Kasumi-1 (cell line): ENCODE measurements at places on chromosomes 5 and 9.

DNA sequence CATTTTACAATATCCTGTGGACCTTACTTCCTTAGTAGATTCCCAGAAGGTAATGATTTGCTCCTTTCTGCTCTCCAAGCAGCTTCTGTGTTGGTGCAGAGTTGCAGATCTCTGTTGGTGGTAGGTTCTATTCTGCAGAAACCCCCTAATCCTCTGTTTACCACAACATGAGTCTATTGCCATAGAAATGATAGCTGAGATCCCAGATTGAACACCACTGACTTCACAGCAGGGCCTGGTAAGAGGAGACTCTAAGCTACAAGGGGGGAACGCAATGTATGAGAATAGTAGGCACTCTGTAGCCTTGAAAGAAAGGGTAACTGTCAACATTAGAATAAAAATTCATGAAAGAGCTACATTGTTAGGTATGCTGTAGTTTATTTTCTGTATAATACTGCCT lies 59.5 kb downstream of the MUSK start:
- DNase-seq = no peak

DNA sequence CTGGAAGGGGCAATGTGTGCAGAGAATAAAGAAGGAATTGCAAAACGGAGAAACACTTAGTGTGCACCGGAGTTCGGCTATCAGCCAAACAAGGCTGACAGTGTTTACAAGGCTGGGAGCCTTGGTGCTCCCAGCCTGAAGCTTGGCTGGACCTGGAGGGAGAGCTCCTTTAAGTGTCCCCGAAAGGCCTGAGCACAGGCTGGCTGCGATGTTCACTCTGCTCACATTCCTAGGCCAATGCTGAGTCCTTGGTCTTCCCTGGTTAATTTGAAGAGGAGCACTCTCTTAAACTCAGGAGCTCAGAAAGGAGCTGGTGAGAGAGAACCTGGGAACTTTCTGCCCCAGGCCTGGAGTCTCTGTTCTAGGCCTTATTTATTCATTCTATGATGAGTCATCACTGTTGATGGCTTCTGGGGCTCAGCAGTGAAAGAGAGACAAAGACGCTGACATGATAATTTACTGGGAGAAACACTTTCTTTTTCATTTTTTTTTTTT lies 88.6 kb upstream of the MYO10 start:
- no peak for DNase-seq

DNA sequence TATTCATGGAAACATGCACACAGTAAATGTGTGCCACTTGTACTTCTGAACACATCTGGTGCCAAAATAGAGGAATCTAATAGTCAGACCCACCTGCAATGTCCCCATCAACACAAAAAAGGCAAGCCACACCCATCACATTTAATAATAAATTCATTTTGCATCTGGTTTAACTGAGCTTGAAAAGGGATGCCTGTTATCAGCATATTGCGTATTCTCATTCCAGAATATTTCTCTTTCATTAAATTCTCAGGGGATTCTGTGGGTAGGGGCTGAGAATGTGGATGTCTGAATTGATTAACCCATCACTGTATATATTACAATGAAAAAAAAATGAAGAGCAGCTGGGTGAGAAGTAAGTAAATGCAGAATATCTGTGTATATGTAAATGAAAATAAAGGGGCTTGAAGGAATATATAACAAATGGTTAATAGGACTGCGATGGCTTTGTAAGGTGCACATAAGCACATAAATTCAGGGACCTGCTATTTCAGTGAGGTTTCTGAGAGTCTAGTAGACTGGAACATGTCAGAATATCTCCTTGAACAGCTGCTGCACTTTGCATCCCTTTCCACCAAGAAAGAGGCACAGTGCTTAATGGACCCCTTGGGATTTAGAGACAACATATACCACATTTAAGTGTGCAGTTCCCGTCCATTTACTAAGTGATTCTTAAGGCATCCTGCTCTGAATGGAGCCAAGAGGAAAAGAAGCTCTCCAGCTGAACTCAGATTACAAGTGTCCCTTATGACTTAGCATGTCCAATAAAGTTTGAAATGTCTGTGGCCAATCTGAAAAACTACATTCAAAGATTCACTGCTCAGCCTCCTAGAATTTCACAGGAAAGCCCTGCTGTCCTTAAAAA lies 104.1 kb upstream of the NIPBL start:
- no peak for DNase-seq

GRCh38 chr9:91312717-91313325 lies 48.9 kb downstream of the AUH start:
- DNase-seq = no peak

DNA sequence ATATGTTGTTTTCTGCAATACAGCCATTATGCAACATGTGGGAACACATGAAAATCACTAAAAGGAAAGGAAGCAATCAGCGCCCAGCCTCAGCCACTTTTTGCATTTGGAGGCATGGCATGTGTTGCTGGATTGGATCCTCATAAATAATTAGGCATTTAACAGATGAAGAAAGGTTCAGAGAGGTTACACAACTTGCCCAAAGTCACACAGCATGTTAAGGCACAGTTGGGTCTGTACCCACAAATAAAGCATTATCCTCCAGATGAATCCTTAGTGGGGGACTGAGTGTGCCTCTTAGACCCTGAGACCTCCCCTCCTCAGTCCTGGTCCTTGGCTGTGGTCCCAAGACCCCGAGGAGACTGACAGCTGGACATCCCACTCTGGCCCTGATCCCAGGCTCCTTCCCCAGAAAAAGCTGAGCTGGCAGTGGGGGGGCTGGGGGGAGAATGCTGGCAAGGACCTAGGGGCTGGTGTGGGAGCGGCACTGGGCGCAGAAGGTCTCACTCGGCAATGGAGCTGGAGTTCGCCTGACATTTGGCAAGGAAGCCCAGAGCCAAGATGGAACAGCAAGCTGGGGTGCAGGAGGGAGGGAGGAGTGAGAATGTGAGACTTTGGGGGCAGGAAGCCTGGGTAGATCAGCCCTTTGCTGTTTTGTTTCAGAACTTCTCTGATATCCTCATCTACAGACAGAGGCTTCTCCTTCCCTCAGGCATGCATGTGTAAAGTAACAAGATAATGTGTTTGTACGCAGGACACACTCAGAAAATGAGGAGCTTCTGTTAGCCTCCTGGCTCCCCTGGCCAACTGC lies 6.9 kb upstream of the AKNA start:
- DNase-seq = no peak
